Endothelial cell (in vitro differentiated cells): ENCODE measurements at places on chromosomes 6 and 20.

- DNase-seq: no peak
These were observed 1.2 kb downstream of the DDX39B start for GRCh38 chr6:31540640-31541039.

- no peak for DNase-seq
These were observed 5.9 kb upstream of the C20orf144 start for GRCh38 chr20:33656010-33656782.

- DNase-seq: no peak
These were observed 170.0 kb downstream of the HACE1 start for GRCh38 chr6:104689551-104690205.

- DNase-seq: no peak
These were observed 48.3 kb downstream of the CTNNBL1 start for GRCh38 chr20:37742131-37742530.

DNA sequence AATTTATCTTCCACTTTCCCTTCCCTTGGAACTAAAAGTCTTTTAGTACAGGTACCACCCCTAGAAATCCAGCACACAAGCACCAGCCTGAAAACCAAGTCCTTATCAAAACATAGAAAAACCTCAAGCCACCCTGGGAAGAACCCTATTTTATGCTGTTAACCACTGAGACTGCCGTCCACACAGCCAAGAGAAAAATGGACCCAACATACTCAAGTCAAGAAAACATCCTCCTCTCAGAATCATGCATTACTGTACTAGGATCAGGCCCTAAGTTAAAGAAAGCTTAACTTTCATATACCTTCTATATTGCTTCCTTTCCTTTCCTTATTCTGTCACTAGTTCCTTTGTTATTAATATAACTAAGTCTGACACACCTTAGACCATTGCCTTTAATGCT lies 16.9 kb upstream of the GOPC start:
- DNase-seq: no peak

- DNase-seq: no peak
These were observed 54.8 kb upstream of the STX16 start for GRCh38 chr20:58596244-58596643.

GRCh38 chr20:8372824-8373380 lies 240.8 kb downstream of the PLCB1 start:
- DNase-seq: no peak

GRCh38 chr6:36970892-36971842 lies 14.8 kb downstream of the MTCH1 start:
- no peak for DNase-seq

- peak; percentile 65 for DNase-seq
These were observed 17.9 kb upstream of the EXOC2 start for GRCh38 chr6:710601-711571.

- DNase-seq: no peak
These were observed 40.2 kb downstream of the PPP1R3G start for GRCh38 chr6:5125152-5126006.

GRCh38 chr6:126302191-126302590 lies 37.7 kb upstream of the CENPW start:
- no peak for DNase-seq

DNA sequence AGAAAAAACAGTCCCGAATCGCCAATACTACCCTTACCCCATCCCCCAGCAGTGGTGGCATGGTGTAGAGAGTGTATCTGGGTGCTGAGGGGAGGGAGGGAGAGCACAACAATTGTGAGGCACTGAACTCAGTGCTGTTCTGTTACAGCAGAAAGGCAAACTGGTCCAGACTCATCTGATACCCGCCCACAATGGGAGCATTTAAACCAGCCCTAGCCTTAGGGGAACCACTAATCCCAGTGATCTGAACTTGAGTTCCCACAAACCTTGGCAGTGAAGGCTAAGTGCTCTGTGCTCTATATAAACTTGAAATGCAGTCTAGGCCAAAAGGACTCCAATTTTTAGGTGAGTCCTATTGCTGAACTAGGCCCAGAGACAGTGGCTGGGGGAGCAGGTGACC lies 666.4 kb upstream of the PTCHD4 start:
- no peak for DNase-seq

DNA sequence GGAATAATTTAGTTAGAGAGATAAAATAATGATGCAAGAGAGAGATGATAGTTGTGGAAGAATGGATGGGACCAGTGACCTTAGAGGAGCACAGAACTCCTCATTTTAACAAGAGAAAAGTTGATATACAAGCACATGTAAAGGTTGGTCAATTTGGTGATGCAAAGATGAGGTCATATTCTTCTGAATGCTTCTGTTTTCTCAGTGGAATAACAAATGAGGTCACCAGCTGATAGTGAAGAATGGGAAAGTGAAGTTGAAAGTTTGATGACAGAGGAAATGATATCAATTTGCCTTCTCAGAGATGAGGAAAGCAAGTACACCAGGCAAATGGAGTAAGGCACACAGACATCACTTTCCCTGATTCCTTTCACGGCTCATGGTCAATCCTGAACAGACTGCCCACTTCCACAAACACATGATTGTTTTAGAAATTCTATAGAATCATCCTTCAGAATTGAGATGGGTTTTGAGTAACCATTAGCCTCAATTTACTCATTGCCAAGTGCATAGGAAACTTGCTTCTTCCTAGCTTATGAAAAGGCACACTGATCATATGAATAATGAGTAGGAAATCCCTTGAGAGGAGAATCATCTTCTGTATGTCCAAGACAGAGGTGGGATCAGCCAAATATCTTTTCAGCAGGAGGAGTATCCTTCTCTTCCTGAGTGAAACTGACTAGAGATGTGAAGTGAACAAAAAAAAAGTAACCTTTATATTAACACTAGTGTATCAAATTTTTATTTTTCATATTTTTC lies 82.4 kb upstream of the TCF21 start:
- DNase-seq: no peak

DNA sequence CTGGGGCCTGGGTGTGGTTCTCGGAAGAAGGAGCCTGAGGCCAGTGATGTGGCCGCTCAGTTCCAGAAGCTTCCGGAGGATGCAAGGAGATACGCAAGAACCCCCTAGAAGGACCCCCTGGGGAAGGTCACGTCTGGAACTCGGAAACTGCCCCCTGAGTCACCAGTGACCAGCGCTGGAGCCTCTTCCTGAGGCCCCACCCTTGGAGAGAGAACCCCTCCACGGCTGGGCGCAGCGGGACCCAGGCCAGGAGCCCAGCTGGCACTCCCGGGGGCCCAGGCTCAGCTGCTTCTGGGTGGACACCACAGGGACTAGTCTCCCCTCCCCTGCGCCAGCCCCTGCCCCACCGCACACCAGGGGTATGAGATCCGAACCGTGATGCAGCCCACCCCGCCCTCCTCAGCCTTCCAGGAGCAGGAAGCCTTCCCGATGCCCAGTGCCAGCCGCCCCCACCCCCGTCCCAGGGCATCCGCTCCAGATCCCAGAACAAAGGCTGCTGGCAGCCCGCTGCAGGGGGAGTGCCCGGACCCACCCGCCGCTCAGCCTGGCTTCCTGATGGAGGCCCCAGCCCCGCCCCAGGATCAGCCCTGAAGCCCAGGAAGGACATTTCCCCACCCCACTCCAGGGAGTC lies 7.5 kb downstream of the LAMA5 start:
- DNase-seq: no peak

- DNase-seq: no peak
These were observed 77.7 kb upstream of the KCNG1 start for GRCh38 chr20:51100617-51101016.

DNA sequence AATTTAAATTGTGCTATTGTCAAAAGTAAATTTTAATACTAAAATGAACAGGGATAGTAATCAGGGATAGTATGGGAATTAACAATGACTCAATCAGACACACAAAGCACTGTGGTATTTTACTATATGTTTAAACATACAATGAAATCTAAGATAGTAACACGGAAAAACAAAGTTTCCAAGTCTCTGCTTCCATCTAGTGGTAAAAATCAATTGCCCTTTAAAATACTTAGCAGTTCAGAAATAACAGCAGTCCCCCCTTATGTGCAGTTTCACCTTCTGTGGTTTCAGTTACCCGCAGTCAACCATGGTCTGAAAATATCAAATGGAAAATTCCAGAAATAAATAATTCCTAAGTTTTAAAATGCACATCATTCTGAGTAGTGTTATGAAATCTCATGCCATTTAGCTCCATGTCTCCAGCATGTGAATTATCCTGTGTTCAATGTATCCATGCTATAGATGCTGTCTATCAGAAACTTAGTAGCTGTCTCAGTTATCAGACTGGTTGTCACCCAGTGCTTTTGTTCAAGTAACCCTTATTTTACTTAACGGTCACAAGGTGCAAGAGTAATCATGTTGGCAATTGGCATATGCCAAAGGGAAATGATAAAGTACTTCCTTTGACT lies 58.5 kb downstream of the AHI1 start:
- DNase-seq: no peak

DNA sequence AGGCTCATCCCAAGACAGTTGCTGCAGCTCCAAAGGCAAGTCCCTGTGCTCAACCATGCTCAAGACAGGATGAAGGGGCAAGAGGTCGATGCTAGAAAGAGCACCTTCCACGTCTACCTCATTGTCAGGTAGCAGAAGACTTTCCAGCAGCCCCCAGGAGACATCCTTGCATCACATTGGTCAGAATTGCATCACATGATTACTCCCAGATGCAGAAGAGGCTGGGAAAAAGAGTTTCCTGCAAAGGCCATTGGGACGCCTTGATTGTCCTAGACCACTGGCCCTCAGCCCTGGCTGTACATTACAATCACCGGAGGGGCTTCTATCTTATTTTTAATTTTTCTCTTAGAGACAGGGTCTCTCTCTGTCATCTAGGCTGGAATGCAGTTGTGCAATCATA lies 17.3 kb upstream of the ZNF334 start:
- DNase-seq: no peak

DNA sequence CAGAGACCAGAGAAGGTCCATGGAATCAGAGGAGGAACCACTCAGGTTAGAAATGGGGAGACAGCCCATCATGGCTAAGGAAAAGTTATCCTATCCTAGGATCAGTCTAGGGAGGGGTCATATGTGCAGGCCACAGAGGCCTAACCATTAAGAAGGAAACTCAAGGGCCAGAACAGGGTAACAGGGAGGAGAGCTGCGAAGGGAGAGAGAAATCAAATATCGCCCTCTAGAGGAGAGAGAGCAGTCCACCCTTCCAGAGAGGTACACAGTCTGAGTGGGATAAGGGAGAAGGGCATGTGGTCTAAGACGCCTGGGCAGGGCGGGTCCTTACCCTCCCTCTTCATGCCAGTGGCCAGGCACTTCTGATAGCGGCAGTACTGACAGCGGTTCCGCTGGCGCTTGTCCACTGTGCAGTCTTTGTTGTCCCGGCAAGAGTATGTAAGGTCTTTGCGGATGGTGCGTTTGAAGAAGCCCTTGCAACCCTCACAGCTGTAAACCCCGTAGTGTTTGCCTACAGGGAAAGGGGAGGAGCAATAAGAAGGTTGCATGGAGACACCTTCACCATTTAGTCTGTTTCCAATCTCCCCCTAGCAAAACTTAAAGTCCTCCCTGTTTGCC lies 2.9 kb downstream of the RXRB start:
- DNase-seq: no peak

GRCh38 chr20:34541917-34542316 lies 16.6 kb upstream of the MAP1LC3A start:
- DNase-seq: no peak

DNA sequence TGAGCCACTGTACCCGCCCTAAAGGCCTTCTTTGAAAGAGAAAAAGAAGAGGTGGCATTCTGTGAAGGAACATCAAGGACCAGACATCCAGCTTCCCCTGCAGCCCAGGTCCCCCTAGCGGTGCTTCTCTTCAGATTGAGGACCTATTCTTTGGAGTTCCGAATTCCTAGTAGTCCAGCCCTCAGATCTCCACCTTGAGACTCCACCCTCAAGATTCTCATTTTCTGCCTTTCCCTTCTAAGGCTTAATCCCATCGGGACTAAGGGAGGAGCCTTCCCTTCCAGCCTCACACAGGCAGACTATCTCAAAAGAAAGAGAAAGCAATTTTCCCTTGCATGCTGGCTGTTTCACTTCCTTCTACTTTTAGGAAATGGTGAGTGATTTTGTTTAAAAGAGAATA lies 32.5 kb downstream of the MUC22 start:
- DNase-seq: peak; percentile 52

- no peak for DNase-seq
These were observed 27.8 kb downstream of the UBE2V1 start for GRCh38 chr20:50085146-50085480.

DNA sequence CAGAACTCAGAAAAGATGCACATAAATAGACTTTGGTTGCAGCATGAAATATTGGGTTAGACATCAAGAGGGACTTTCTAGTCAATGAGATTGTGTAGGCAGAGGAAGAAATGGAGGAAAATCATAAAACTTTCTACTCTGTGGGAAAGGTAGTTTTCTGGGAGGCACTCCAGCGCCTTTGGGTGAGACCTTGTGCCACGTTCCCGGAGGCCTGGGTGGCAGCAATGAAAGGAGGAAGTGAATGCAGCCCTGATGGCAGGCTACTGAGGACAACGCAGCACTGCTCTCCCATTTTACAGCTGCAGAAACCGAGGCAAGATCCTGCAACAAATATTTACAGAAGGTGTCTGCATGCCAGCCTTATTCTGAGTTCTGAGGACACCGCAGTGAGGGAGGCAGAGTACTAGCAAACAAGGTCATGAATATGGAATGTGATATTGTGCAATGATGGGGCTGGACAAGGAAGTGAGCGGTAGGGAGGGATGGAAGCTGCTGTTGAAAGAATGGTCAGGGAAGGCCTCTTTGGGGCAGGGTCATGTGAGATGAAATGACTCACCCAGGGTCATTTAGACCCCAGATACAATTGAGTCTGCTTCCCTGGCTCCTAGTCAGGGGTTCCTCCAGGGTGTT lies 159.1 kb downstream of the TFAP2C start:
- no peak for DNase-seq

DNA sequence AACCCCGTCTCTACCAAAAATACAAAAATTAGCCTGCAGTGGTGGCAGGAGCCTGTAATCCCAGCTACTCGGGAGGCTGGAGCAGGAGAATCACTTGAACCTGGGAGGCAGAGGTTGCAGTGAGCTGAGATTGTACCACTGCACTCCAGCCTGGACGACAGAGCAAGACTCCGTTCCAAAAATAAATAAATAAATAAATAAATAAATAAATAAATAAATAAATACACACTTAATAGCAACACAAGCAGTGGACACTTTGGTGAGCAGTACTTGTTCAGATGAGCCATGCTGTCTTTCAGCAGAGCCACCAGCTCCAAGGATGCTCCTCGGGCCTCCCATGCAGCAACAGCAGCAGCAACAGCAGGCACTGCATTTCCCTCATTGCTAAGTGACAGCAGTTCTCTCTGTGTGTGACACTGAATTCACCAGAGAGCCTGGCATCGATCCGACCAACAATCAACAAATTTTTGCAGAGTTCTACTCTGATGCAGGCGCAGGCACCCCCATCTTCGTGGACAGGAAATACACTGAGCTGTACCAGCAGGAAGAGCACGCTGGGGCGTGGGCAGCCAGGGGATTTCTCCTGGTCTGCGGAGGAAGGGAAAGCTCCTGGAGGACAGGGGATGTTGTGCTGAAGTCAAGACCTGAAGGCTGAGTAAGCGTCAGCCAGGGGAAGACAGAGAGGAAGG lies 54.0 kb upstream of the SNX9 start:
- no peak for DNase-seq

GRCh38 chr6:26003102-26003694 lies 40.6 kb downstream of the TRIM38 start:
- DNase-seq: peak; percentile 78
